ENCODE measurements at places on chromosomes 1 and 21. TPM values are rescaled to one million over a fixed set of nuclear protein-coding genes. Genes with fewer than 3 reads are reported as not detected.

GRCh38 chr1:198417039-198417438 lies 123.4 kb downstream of the ATP6V1G3 start:
- no peaks in the 10 kb centered on the region for H3K4me1 ChIP-seq
- no peak overlapping the region for H3K27ac ChIP-seq
- no peak for DNase-seq
- no peaks in the 10 kb centered on the region for H3K36me3 ChIP-seq
- no peak overlapping the region for H3K4me3 ChIP-seq

- H3K27me3 ChIP-seq: peaks cover 11% of the 10 kb centered on the region
- no peak overlapping the region for H3K27ac ChIP-seq
- no peak overlapping the region for H3K4me3 ChIP-seq
- no peak for DNase-seq
Measured at GRCh38 chr1:230581446-230582079, 60.7 kb upstream of the COG2 start.

- H3K27me3 ChIP-seq: no peaks in the 10 kb centered on the region
- H3K27ac ChIP-seq: peak overlapping the region; percentile 54
- H3K4me3 ChIP-seq: peak overlapping the region; percentile 58
- no peaks in the 10 kb centered on the region for H3K36me3 ChIP-seq
- no peak for DNase-seq
Measured at GRCh38 chr1:28417926-28418637, 48.5 kb downstream of the PHACTR4 start.

S100A7 gene
- not detected for total RNA-seq
